ENCODE measurements at places on chromosomes 4 and X.

GRCh38 chr4:78509043-78509442 is 42.5 kb upstream of the ANXA3 start:
- no peak for DNase-seq

DNA sequence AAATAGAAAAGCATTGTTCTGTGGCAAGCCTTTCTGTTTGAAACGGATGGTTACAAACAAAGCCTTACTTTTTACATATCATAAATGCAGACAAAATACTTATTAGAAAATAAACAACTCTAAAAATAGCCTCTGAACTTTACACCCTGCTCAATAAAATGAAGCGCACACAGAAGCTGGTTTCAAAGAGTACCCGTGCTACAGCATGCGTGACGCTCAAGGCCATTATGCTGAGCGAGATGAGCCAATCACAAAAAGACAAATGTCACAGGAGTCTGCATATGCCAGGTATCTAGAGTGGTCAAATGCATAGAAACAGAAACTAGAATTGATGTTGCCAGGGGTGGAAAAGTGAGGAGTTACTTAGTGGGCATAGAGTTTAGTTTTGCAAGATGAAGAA is 326.5 kb upstream of the GATB start:
- no peak for DNase-seq

DNA sequence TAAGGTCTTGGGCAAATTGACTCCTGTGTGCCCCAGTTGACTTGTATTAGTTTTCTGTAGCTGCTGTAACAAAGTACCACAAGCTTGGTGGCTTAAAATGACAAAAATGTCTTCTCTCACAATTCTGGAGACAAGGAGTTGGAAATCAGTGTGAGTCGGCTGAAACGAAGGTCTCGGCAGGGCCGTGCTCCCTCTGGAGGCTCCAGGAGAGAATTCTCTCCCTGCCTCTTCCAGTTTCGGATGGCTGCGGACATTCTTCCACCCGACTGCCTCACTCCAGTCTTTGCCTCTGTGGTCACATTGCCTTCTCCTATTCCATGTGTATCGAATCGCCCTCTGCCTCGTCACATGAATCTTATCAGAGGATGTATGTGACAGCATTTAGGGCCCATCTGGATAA is 66.0 kb upstream of the PHOX2B start:
- no peak for DNase-seq

- DNase-seq = no peak
Measured at GRCh38 chrX:68995780-68996551, 167.1 kb downstream of the EFNB1 start.

- no peak for DNase-seq
Measured at GRCh38 chr4:129335276-129335675, 239.3 kb downstream of the C4orf33 start.

GRCh38 chrX:153968255-153968654 is 3.4 kb downstream of the HCFC1 start:
- no peak for DNase-seq

DNA sequence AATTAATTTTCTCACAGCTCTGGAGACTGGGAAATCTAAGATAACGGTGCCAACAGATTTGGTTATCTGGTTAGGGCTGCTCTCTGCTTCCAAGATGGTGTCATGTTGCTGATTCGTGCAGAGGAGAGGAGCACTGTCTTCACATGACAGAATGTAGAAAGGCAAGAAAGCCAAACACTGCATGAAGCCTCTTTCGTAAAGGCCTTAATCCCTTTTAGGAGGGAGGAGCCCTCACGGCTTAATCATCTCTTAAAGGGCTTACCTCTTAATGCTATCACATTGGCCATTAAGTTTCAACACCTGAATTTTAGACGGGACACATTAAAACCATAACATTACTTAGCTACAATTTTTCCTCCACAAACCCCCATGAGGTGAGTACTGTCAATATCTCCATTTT is 174.1 kb downstream of the COX18 start:
- DNase-seq = peak; percentile 71

DNA sequence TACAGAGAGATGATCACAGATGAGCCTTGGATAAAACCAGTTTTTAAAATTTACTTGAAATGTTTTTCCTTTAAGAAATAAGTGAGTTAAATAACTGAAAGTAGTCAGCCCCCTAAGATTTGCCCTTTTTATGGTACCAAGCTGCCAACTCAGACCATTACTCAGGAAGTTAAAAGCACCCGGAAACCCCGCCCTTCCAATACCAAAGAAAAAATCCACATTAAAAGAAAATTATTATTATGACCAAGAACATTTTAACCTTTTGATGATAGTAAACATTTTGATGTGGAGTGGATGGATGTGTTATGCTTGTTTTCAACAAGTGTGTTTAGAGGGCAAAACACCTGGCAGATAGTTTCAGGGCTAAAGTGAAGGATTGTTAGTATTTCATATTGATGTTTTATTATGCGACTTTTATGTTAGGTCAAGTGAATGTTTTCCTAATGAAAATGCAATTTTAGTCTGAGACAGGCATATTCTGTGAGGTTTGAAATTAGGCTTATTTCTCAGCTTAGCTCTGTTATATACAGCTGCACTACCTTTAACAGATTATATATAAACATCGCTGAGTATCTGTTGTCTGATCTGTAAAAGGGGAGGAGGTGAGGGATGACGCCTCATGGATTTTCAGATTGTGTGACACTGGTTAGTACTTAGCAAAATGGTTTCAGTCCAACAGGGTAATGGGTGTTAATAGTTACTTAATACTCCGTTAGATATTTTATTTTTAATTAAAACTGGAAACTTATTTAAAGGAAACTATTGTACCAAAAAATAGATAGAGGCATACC is 89.0 kb downstream of the KDM6A start:
- DNase-seq = no peak

DNA sequence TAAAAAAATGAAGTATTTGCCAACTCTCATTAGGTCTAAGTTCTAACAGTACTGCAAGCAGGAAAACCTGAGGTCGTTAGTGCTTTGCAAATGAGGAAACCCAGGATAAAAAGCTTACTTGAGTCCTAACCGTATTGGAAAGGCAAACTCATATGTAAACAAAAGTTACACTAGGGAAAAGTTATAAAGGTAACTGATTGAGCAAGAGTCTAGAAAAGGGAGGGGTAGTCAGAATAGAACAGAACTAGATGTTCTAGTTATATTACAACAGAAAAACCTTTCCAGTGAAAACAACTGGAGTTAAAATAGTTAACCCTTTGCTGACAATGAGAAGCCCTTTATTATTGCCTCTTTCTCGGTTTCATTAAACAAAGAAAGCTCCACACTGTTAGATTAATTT is 66.4 kb upstream of the MAOA start:
- DNase-seq = no peak

DNA sequence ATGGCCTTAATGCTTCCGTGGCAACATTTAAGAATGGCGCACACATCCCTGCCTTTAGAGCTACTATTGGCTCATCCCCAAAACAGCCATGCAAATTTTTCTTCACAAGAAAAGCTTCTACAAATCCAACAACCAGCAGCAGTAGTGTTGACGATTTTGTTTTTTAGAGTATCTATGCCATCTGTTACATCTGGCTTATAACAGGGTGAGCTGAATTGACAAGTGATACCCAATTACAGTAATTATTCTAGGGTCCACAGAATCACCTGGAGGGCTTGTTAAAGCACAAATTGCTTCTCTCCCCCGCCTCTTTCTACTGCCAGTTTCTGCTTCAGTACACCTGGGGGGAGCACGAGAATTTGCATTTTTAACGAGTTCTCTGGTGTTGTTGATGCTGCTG is 34.1 kb downstream of the DCHS2 start:
- DNase-seq = peak; percentile 1

- DNase-seq = peak; percentile 17
Measured at GRCh38 chrX:40996886-40997530, 88.2 kb upstream of the USP9X start.

DNA sequence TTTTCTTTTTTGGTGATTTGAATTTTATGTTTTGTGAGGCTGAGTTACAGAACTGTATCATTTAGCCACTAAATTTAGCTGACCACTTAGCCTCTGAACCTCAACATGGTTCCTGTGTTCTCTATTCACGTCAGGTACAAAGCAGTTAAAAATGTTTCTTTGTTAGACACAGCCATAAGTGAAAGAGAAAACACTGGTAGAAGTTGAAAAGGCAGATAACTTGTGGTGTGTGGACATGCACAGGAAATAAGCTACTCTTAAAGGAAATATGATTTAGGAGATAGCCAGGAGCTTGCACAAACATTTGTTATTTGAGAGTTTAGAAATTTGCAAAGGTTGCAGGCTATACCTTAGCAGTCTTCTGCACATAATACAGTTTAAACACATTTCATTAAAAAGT is 171.0 kb upstream of the RPS6KA3 start:
- no peak for DNase-seq

- no peak for DNase-seq
Measured at GRCh38 chr4:128163177-128164117, 102.3 kb downstream of the LARP1B start.

DNA sequence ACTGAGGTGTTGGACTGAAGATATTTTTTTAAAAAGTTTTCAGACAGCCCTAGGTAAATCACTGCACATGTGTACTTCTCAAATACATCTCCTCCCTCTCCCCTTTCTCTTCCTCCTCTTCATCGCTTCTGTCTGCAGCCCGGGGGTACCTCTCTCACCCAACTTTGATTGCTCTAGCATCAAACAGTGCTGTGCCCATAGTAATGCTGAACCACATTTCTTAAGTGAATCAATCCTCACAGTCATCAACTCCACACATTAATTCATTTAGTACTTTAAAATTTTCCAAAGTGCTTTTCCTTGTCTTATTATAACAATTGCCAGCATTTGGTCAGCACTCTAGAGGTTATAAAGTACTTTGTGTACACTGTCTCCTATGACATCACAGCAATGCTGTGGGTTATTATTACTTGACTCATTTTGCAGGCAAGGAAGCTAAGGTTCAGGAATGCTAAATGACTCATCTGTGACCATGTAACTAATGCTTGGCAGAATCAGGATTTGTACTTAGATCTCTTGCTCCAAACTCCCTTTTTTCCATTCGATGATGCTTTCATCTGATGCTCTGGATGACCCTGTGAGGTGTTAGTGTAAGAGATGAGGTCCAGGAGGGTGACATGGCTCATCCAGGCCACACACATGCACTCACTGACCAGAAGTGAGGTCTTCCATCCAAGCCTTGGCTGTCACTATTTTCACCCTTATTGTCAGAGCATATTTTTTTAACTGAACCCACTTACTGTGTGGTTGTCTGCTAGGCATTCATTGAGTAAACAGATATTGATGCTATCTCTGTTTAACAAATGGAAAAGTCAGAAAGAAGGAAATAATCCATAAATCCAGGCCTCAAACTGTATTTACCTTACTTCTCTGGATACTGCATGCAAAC is 58.8 kb downstream of the RHOH start:
- DNase-seq = no peak

DNA sequence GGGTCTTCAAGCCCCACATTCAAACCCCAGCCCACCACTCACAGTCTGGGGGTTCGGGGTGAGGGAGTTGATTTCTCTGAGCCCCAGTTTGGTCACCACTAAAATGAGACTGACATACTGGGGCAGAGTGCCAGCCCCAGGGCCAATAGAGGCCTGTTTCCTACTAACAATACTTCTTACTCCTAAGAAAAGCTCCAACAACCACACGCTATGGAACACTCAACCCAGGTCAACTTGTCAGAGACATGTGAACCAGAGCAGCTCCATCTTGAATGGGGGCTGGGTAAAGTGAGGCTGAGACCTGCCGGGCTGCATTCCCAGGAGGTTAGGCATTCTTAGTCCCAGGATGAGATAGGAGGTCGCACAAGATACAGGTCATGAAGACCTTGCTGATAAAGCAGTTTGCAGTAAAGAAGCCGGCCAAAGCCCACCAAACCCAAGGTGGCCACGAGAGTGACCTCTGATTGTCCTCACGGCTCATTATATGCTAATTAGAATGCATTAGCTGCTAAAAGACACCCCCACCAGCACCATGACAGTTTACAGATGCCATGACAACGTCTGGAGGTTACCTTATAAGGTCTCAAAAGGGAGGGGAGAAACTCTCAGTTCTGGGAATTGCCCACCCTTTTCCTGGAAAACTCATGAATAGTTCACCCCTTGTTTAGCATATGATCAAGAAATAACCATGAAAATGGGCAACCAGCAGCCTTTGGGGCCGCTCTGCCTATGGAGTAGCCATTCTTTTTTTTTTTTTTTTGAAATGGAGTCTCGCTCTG is 26.6 kb upstream of the HTRA3 start:
- DNase-seq = no peak

DNA sequence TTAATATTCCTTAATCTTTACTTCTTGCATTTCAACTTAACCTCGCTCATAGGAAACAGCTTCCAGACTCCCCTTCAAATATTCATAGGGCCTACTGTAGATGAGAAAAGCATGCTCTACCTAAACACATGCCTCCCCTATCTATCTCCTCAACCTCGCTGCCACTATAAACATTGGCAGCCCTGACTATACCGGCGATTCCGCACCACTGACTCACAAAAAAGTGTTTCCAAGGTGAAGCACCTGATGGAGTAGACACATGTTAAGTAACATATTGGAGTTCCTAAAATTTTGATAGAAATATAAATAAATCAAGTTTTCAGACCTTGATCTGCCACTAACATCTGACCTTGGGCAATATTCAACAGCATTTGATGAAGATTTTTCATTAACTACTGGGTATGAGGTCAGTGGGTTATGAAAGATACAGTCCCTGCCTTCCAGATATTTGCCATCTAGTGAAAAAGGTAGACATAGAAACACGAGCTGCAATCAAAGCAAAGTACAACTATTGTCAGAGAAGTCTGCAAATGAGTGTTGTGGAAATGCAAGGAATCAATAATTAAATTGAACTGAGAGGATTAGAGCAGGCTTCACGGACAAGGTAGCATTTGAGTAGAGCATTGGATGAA is 184.2 kb downstream of the MAML3 start:
- no peak for DNase-seq

GRCh38 chr4:181140037-181140603 is 1103.1 kb upstream of the TENM3 start:
- DNase-seq = no peak

GRCh38 chr4:168585168-168586091 is 88.6 kb downstream of the PALLD start:
- DNase-seq = no peak

- DNase-seq = peak; percentile 26
Measured at GRCh38 chr4:30924495-30924894, 204.3 kb downstream of the PCDH7 start.

- DNase-seq = no peak
Measured at GRCh38 chrX:2500803-2501558, at the start of the genes DHRSX and ZBED1. DHRSX (minus strand) TSS chrX:2500976; CDS start chrX:2500925, 51 bp downstream. ZBED1 (minus strand) TSS chrX:2500976; CDS start chrX:2490719, 10,257 bp downstream.

- DNase-seq = peak; percentile 10
Measured at GRCh38 chrX:38175139-38175538, 45.5 kb downstream of the SRPX start.

- DNase-seq = no peak
Measured at GRCh38 chr4:48766131-48766792, 13.8 kb downstream of the FRYL start.

- DNase-seq = no peak
Measured at GRCh38 chr4:109730619-109731545, 1.0 kb upstream of the PLA2G12A start.

All from NCI-H524 treated with DMSO at 0.1 percent for 48 hours (cell line).